ENCODE measurements at places on chromosomes 7 and 10.

DNA sequence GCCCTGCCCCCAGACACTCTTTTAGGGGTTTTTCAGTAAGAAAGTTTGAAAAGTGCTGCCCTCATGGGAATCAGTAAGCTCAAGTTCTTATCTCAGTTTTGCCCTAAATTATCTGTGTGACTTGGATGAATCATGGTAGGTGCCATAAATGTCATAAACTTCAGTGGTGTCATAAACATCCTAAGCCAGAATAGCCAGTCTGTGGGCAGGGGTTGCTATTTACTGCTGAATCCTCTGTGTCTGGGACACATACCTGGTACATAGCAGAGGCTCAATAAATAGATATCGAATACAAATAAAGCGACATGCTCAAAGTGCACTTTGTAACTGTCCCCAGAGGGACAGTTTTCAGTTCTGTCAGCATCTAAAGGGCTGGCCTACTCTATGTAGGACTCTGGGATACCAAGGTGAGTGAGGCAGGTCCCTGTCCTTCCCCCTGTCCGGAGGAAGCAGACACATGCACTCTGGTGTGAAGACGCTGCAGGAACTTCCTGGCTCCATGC, 502.1 kb downstream of the RPS24 start:
- peak; percentile 7 for DNase-seq

- no peak for DNase-seq
These were observed 66.2 kb upstream of the C10orf90 start for GRCh38 chr10:126736727-126737126.

DNA sequence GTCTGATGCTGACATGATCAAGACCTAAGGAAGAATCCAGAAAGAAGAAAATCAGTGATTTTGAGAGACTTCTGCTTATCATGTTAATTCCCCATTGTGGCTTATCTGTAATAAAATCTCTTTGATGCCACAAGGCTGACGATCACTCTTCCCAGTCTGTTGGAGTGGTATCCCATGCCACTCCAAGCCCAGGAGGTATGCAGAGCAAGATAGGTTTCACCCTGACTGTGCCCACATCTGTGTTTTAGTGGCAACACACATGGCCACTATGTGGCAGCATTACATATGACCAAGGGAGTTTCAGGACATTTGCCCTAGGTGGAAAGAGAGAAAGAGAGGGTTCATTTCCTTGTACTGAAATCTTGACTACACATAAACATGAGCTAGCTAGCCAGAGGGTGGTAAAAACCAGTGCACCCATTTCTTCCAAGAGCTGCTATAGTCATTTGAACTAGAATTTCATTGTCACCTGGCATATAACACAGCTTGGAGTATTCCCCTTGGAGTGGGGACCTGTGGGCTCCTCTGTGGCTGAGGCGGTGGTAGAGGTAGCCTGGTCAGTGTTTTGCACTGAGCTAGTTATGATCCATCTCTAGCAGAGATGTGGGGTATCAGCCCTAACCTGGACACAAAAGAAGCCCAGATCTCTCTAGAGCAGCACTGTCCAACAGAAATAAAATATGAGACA, 20.8 kb downstream of the LAMB4 start:
- DNase-seq: no peak

DNA sequence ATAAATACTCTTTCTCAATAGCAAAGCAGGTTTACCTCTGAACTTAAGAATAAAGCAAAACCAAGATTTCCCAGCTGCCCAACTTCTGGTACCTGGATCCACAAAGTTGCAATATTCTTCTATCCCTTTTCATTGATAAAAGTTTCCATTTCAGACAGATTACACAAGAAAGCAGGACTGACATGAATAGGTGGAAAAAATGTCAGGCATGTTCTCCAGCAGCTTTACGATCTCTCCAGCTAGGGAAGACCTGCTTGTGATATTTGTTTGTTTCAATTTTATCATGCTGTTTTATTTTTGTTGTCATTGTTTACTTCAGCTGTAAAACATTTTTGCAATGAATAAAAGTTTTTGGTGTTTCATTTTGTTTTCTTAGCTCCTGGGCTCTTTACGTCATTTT, 9.0 kb downstream of the RGS10 start:
- DNase-seq: no peak

DNA sequence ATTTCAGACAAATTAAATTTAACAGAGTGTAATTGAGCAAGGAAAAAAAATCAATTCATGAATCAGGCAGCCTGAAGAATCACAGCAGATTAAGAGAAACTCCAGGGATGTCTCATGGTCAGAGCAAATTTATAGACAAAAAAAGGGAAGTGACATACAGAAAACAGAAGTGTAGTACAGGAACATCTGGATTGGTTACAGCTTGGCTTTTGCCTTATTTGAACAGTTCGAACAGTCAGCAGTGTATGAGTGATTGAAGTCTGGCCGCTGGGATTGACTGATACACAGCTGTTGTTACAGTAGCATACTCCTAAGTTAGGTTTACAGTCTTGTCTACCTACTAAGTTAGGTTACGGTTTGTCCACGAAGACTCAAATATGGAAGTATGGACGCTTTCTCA, 255.3 kb downstream of the HPSE2 start:
- no peak for DNase-seq

DNA sequence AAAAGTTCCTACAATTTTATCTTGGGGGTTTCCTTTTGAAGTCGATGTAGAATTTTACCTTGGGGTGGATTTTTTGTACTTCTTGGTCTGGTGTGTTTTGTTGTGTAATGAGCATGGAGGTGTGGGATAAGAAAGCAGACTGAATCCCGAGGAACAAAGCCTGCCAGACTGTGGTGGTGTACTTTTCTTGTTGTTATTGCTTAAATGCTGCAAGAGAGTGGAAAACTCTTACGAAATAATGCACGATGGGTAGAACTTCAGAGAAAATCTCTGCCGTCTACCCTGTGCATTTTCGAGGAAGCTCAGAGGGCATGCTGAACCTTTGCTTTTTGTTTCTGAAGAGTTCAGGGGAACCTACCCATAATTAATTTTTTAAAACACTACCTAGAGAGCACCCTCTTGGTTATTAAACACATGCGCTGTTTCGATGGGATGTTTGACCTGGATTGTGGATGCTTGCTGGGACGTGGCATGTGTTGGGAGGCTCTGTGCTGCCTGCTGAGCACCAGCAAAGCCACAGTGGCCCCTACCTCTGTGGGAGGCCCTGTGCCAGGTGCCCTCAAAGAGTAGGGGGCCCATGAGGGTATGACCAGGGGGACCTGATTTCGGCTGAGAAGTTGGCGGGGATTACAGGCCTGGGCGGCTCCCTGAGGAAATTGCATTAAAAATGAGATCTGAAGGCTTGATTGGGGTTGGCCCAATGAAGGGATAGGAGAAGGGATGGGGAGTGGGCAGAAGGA, 94.1 kb downstream of the TCF7L2 start:
- no peak for DNase-seq

Data from right forelimb (tissue), 1 donor.